ENCODE measurements at places on chromosomes 3 and 15.

DNA sequence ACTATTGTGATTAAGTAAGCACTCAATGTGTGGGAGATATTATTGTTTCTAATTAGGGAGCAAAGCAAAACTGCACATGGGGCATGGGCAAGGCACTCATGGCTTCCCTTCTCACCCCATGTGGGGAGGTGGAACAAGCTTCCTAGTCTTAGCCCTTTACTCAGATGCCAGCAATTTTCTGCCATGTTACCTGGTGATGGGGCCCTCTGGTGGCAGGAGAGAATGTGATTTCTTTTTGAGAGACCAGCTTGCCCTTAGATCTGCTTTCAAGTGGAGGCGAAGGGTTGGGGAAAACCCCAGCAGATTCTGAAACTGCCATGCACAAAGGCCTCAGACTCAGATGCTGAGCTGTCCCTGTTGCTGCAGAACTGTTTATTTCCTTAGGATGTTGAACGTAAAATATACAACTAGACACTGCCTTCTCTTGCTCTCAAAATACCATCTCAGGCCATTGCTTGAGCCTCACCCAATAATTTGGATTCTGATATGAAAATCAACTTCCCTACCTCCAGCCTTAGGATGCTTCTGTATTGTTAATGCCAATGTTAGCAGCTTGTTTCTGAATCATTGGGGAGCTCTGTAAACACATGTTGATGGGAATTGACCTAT lies 130.2 kb upstream of the TPRG1 start:
- DNase-seq: no peak

DNA sequence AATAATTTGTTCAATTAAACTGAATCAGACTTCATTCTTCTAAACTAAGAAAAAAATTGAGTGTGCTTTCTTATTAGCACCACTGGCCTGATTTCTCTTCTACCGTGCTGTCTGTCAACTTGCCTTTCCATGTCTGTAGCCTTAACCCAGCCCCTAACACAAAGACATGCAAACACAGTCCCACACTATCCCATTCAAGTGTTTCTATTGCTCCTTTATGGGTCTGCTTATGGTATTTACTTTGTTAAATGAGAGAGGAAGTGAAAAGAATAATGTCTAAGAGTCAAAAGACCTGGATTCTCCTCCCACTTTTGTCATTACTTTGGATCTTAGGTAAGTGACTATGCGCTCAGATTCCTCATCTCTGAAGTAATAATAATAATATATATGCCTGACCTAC lies 55.3 kb downstream of the GTF2E1 start:
- DNase-seq: no peak

DNA sequence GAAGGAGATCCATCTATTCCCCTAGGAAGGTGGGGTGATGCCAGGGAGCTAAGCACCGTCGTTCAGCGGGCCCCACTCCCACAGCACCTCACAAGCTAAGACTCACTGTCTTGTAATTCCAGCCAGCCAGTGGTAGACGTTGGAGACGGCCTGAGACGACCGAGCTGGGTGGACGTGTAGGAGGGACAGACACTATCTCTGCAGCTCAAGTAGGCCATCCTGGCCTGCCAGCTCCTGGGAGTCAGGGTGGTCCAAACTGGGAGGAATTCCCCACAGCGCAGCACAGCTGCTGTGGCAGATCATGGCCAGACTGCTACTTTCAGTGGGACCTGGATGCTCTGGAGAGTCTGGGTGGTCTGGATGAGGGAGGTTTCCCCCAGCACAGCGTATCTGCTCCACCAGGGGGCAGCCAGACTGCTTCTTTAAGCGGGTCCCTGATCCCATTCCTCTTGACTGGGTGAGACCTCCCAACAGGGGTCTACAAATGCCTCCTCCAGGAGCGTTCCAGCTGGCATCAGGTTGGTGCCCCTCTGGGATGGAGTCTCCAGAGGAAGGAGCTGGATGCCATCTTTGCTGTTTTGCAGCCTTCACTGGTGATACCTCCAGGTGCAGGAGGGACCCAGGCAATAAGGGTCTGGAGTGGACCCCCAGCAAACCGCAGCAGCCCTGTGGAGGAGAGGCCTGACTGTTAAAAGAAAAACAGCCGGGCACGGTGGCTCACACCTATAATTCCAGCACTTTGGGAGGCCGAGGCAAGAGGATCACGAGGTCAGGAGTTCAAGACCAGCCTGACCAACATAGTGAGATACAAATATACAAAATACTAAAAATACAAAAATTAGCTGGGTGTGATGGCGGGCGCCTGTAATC lies 27.6 kb downstream of the GNB5 start:
- DNase-seq: no peak

GRCh38 chr3:9888540-9888939 lies 1.9 kb upstream of the JAGN1 start:
- no peak for DNase-seq

- DNase-seq: no peak
Observed at GRCh38 chr3:38029400-38030125, at the start of gene PLCD1. TSS of gene PLCD1 (minus strand) at chr3:38029642. CDS start at chr3:38029539, 103 bp downstream.

- no peak for DNase-seq
Observed at GRCh38 chr3:123745184-123745855, 138.8 kb downstream of the MYLK start.

- no peak for DNase-seq
Observed at GRCh38 chr15:71313806-71314205, 198.5 kb downstream of the THSD4 start.

DNA sequence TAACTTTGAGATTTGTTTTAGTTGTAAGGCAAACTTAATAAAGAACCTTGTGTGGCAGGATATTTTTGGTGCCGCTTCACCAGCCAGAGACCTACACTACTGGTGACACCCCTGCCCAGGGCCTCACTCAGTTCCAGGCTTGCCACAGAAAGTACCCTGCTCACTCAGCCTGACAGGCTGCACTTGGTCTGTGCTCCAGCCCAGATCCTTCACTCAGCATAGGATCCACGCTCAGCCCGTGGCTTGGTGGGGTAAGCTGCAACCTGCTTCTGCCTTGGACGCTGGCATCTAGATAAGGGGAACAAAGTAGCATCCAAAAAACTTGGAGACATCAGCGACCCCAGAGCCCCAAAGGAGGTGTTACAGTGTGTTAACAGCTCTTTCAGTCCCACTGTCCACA lies 825.5 kb downstream of the EPHA3 start:
- no peak for DNase-seq

- DNase-seq: peak; percentile 90
Observed at GRCh38 chr3:177776661-177777101, 579.4 kb upstream of the TBL1XR1 start.

GRCh38 chr3:34107669-34108068 lies 309.2 kb downstream of the PDCD6IP start:
- DNase-seq: no peak

DNA sequence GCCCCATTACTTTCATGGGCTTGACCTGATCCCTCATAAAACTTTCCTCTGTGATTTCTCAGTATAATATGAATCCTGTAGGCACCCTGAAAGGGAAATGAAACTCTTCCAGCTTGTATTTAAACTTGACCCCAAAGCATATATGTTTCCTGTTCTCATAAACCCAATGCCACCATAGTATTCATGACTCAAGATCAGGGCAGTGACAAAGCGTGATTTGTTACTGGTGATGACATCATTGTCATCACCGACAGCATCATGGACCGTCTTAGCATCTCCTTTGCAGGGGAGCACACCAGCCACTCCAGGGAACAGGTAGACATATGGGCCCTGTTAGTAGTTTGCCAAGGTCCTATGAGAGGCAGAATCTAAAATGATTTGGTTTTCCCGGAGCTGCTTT lies 741.2 kb downstream of the NR2F2 start:
- no peak for DNase-seq

- no peak for DNase-seq
Observed at GRCh38 chr3:173255555-173255954, 114.5 kb upstream of the SPATA16 start.

Measured in DMS79 treated with DMSO at 0.1 percent for 48 hours (cell line).